ENCODE measurements at places on chromosomes 6 and 20. TPM values are rescaled to one million over a fixed set of nuclear protein-coding genes. Genes with fewer than 3 reads are reported as not detected.

DNA sequence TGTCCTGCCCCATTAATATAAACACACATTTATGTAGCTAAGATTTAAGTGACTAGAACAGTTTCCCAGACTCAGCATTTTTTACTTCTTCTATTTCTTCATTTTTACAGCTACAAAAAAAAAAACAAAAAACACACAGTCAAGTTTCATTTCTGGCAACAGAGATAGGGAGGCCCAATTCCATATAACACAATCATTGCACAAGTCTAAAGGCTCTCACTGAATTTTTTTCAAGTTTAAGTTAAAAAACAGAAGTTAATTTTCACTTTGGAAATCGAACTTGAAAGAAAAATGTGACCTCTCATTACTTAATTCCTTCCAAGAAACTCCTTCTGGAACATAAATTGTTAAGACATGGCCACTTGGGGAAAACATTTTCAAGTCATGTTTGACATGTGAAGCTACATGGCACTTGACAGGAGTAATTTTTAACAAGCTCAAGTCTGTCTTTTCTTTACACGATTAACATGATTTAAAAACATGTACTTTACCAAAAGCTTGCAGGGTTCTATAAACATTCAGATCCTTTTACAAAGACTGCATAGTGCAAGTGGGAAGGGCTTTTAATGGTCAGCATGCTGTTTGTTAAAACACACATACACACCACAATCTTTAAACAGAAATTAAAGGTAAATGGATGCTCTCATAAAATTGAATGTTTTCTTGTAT is 100.1 kb upstream of the CCDC28A start:
- peak; percentile 61 for DNase-seq

Gene TPX2
- total RNA-seq: 5.1 TPM

- no peak for DNase-seq
These were observed 136.0 kb upstream of the FOXQ1 start for GRCh38 chr6:1175877-1176276.

- no peak for DNase-seq
These were observed 73.4 kb downstream of the ISM1 start for GRCh38 chr20:13294522-13294921.

DNA sequence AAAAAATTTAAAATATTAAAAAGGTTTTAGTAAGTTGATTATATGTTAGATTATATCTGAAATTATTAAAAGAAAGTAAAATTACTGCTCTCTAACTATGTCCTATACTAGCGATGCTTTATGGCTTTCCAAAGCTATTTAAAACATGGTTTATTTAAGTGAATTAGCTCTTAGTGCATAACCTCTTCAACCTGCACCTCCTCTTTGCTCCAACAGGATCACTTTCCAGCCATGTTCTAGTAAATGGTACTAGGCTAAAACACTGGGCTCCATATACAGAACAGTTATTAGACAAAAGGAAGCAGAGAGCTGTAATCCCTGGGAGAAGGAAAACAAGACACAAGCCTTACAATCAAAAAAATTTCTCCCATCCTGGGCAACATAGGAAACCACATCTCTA is 314.9 kb upstream of the ECI2 start:
- DNase-seq: no peak

- DNase-seq: no peak
These were observed 51.8 kb downstream of the SCAND1 start for GRCh38 chr20:35902545-35902941.

Gene BCKDHB
- total RNA-seq: 10.2 TPM

Gene OPN5
- under 0.01 TPM for total RNA-seq

- DNase-seq: no peak
These were observed 60.1 kb downstream of the SYNJ2 start for GRCh38 chr6:158041788-158042187.

GRCh38 chr20:55086421-55086820 is 611.0 kb downstream of the DOK5 start:
- DNase-seq: no peak

GRCh38 chr6:20198775-20199174 is 13.5 kb downstream of the MBOAT1 start:
- DNase-seq: no peak

GRCh38 chr6:9657994-9658393 is 756.9 kb downstream of the TFAP2A start:
- DNase-seq: no peak

- no peak for DNase-seq
These were observed 199.6 kb downstream of the GMPR start for GRCh38 chr6:16437984-16438383.

DNA sequence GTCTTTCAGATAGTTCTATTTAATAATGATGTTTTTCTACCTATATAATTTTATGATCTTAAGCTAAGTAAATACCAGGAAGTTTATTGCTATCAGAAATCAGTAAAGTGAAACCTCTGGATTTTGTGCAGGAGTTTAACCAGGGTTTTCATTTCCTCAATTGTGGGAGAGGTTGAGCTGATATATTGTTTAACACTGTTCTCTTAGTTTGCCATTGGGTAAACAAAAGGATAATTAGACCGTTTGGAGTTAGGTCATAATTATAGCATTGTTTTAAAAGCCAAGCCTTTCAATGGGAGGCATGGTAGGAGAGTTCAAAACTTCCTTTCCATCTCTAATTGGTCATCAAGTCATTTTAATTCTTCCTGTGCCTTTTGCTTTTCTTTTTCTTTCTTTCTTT is 58.7 kb downstream of the STXBP5 start:
- DNase-seq: no peak

Gene PGM3
- total RNA-seq: 8.1 TPM

Gene OR2H2
- total RNA-seq: under 0.01 TPM

- DNase-seq: no peak
These were observed 22.0 kb downstream of the C6orf89 start for GRCh38 chr6:36907781-36908180.

Gene RNF182
- total RNA-seq: 0.27 TPM

Gene MACROD2
- 0.81 TPM for total RNA-seq

DNA sequence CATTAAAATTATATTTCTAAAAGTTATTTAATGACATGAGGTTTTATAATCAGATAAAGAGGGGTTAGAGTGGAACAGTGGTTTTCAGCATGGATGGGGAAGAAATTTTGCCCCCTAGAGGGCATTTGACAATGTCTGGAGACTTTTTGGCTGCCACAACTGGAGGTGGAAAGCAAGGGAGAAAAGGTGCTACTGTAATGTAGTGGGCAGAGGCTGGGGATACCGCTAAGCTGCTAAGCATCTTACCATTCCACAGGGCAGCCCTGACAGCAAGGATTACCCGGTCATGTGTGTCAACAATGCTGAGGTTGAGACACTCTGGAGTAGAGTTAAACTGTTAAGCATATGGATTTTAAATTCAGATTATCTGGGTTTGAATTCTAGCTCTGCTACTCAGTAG is 52.9 kb upstream of the FABP7 start:
- DNase-seq: peak; percentile 48

- no peak for DNase-seq
These were observed 598 bp downstream of the TMEM239 start for GRCh38 chr20:2816583-2817340.

GRCh38 chr6:82781620-82782204 is 283.9 kb downstream of the UBE3D start:
- DNase-seq: no peak

- no peak for DNase-seq
These were observed 828.6 kb upstream of the CITED2 start for GRCh38 chr6:140202964-140203515.

- DNase-seq: no peak
These were observed 21.0 kb upstream of the PRELID3B start for GRCh38 chr20:59063358-59064213.

- no peak for DNase-seq
These were observed 139.0 kb downstream of the MAP3K4 start for GRCh38 chr6:161130541-161130940.

GRCh38 chr20:62387933-62388635 is 1.2 kb downstream of the RPS21 start:
- DNase-seq: no peak

DNA sequence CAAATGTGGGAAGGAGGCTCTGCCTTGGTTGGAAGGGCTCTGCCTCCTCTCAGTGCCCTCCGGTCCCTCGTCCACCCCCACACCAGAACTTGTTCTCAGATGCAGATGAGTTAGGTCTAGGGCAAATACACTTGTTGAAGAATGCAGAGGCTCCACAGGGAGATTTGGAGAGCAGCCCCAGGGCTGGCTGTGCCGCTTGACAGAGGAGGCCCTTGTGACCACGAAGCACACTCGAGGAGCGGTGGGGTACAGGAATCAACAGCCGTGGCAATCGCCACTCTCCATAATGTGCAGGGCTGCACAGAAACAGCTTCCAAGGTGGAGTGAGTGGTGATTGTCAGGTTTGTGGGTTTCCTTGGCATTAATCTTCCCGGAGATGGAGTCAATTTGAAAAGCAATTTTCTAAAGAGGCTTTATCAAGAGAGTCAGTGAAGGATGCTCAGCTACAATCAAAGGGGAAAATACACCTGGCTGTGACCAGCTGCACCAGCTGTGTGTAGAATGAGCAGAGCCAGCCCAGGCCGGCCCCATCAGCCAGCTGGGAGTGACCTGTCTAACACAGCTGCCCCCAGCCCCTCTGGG is 59.5 kb downstream of the BFSP1 start:
- no peak for DNase-seq

Gene OTOR
- not detected for total RNA-seq

GRCh38 chr6:87903323-87903722 is 144.3 kb upstream of the SPACA1 start:
- no peak for DNase-seq

DNA sequence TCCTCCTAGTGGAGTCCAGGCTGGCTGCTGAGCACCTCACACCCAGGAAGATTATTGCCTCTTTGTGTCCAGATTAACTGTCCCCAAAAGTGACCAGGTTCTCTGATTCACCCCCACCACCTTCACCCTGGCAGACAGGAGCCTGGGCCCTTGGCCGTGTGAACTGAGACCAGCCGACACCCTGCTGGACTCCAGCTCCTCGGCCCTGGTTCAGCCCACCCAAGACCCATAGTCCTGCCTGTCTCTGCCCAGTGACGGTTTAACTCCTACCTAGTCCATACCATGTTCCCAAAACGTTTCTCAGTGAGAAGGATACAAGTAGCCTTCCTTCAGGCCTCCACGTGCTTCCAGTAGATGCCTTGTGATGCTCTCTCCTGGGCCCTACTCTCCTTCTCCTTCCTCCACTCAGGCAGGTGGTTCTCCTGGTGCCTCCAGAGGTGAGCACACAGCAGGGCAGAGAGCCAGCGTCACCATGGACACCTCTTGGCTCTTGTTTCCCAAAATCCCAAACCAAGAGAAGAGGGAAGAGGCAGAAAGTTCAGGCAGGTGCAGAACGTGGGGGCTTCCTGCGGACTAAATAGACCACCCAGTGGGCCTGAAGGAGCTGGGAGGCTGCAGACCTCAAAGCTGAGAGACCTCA is 134.4 kb upstream of the CST7 start:
- no peak for DNase-seq

DNA sequence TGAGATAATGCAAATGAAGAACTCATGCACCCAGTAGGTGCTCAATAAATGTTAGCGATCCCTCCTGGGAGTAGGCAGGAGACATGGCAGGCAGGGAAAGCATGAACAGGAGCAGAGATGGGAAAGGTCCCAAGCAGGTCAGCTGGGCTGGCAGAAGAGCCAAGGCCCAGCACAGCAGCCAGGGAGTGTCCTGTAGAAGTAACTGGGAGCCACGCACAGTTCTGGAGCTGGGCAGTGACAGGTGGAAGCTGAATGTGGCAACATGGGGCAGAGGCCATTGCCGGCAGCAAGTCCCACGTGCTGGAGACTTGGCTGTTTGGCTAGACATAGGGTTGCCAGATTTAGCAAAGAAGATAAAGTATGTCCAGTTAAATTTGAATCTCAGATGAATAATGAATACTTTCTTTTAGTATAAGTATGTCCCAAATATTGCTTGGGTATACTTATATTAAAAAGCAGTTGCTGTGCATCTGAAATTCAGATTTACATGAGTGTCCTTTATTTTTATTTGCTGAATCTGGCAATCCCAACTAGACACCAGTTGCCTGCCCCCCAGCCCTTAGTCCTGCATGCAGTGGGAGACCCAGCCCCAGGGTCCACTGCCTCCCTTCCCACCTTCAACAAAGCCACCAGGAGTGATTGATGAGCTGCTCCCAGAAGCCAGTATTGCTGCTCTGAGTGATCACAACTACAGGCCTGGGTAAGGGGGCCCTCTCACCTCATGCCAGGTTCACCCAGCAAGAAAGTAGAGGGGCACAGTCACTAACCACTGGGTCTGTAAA is 3.7 kb upstream of the LPIN3 start:
- no peak for DNase-seq

GRCh38 chr6:104705095-104705707 is 154.5 kb downstream of the HACE1 start:
- peak; percentile 82 for DNase-seq

- DNase-seq: no peak
These were observed 62.7 kb downstream of the PLCB1 start for GRCh38 chr20:8194721-8195120.

GRCh38 chr20:17316316-17317038 is 89.6 kb downstream of the PCSK2 start:
- no peak for DNase-seq

Gene ADTRP
- not detected for total RNA-seq

- DNase-seq: no peak
These were observed 132.2 kb downstream of the SNX5 start for GRCh38 chr20:17836303-17836861.

Gene CYP39A1
- total RNA-seq: under 0.01 TPM

Gene PRDM13
- not detected for total RNA-seq

Gene OR2B2
- not detected for total RNA-seq

Gene PKHD1
- under 0.01 TPM for total RNA-seq

- no peak for DNase-seq
These were observed 287.8 kb upstream of the THEMIS start for GRCh38 chr6:128188678-128189077.

DNA sequence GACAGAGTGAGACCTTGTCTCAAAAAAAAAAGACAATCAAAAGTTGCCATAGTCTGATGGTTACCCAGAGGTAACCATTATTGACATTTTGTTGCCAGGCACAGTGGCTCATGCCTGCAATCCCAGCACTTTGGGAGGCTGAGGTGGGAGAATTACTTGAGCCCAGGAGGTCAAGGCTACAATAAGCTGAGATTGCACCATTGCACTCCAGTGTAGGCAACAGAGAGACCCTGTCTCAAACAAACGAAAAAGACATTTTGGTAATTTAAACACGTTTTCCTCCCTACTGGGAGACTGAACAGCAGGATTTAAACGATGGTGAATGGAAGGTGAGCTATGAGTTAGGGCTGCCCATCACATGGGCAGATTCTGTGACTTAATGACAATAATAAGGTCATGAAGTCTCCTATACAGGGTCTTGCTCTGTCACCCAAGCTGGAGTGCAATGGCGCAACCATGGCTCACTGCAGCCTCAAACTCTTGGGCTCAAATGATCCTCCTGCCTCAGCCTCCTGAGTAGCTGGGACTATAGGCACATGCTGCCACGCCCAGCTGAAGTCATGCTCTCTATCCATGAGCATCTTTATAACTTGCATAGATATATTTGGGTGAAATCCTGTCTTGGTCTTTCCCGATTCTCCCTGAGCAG is 4.2 kb upstream of the ASXL1 start:
- no peak for DNase-seq

GRCh38 chr20:17808357-17808756 is 108.6 kb downstream of the BANF2 start:
- DNase-seq: no peak
